Activated CD4-positive, alpha-beta T cell treated with anti-CD3 and anti-CD28 coated beads for 4 hours (primary cell): ENCODE measurements at places on chromosomes 1 and 21.

GRCh38 chr1:13590486-13590885 is 6.9 kb downstream of the PDPN start:
- no peak for DNase-seq

DNA sequence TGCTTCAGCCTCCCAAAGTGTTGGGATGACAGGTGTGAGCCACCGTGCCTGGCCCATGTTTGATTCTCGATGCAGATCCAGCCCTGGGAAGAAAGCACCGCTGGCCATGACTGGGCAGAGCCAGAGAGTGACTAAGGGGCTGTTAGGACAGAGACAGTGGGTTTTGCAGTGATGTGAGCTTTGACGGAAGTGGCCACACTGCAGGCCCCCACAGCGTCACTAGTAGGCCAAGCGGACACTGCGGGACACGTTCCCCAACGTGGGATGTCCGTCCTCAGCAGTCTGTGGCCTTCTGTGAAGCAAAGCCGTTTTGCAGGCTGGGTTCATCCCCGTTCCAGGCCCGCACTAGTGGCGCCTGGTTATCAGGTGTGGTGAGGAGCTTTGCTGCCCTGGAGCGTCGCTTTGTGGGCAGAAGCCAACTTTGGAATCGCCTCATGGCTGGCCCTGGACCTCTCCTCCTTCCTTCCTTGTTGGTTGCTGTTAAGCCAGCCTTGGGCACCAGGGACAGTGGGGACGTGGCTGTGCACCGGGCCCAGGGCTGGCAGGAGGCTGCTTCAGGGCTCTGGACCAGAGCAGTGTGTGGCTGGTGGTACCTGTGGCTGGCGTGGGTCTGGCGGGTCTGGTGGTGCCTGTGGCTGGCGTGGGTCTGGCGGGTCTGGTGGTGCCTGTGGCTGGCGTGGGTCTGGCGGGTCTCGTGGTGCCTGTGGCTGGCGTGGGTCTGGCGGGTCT is 41.2 kb downstream of the SKI start:
- DNase-seq, result no peak

- no peak for DNase-seq
These were observed 342.8 kb downstream of the RPS6KC1 start for GRCh38 chr1:213393860-213394259.

- DNase-seq, result no peak
These were observed 21.4 kb upstream of the PLEKHG5 start for GRCh38 chr1:6512908-6513280.

GRCh38 chr1:147243228-147243685 is 773 bp downstream of the CHD1L start:
- no peak for DNase-seq
